NCI-H1930 (cell line): ENCODE measurements at places on chromosomes 6 and 20.
A peak's percentile ranks its signal among the peaks of the same experiment; 100 is the strongest.

DNA sequence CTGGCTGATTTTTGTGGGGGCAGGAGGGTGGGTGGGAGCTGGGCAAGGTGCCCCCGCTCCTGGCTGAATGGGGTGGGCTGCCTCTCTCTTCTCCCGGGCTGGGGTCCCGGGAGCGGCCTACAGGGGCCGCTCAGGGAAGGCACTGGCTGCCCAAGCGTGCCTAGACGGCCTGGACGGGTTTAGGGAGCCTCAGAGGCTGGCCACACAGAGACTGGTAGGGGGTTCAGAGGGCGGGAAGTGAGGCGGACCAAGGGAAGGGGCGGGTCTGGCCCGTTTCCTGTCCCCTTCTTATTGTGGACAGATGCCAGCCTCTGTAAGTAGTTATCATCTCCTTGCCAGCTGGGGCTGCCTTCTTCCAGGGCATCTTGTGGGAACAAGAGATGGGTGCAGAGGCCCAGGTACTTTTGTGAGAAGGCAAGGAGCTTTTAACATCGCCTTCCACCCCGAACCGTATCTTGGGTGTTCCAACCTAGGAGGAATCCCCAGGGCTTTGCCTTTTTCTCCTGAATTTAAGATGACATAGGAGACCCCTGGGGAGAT, 437 bp downstream of the CD40 start:
- DNase-seq: no peak

DNA sequence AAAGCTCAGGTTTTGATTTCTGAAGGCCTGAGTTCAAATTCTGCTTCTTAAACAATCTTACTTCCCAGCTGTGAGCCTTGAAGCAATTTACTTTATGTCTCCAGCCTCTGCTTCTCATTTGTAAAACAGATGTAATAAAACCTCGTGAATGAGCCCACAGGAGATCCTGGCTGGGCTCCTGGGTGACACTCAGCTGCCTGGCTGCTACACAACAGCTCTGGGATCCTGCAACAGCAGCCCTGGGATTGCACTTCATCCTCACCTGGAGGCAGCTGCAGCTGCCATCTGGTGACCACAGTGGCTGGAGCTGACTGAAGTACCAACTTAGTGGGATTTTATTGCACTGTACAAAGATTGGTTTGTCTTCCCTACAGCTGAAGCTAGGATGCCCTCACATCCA, 98.6 kb downstream of the NDUFAF5 start:
- no peak for DNase-seq

- no peak for DNase-seq
Measured at GRCh38 chr6:43900560-43900915, 130.5 kb downstream of the VEGFA start.

DNA sequence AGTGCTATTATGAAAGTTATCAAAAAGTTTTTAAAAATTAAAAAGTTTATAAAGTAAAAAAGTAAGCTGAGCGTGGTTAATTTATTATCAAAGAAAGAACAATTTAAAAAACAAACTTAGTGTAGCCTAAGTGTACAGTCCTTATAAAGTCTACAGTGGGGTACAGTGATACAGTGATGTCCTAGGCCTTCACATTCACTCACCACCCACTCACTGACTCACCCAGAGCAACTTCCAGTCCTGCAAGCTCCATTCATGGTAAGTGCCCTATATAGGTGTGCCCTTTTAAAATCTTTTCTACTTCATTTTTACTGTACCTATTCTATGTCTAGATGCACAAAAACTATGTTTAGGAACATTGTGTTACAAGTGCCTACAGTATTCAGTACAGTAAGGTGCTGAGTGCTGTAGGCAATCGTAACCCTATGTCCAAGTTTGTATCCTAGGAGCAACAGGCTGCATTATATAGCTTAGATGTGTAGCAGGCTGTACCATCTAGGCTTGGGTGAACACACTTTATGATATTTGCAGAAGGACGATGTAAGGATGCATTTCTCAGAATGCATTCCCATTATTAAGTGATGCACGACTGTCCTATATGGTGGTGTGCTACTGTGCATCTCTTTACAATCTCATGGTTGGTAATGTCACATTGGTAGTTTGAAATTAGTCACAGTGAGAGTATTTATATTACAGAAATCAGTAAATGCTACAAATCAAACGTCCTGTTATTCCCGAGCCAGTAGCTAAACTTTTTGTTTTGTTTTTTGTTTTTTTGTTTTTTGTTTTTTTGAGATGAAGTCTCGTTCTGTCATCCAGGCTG, 158.3 kb downstream of the GMPR start:
- DNase-seq: no peak

GRCh38 chr6:28809947-28810658, 113.7 kb downstream of the TRIM27 start:
- DNase-seq: no peak

DNA sequence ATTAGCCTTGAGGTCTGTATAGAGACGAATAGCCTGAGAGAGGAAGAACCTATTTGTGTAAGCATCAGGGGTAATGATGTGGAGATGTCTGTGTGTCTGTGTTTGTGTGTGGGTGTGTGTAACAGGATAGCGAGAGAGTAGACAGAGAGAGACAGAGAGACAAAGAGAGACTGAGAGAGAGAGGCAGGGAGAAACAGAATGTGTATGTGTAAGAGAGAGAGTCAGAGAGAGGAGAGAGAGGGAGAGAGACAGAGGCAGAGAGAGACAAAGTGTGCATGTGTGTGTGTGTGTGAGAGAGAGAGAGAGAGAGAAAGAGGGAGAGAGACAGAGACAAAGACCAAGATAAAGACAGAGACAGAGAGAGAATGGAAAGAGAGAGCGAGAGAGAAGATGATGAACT, 396.1 kb downstream of the PAX1 start:
- DNase-seq: no peak

DNA sequence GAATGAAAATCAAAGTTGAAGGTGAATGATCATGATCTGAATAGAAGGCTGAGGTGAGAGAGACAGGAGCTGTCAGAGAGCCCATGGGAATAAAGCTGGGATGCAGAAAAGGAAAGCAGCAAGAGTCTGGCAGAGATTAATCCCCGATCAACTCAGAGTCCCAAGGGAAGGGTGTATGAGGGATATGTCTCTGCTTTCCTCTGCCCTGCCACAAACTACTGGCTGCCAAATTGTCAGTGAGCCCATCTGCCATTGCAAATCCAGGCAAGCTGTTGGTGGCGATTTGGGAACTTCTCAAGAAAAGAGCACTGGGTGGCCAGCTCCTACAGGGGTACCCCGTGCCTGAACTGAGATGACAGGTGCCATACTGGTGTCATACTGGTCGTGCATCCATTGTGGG, 705.5 kb upstream of the MAN1A1 start:
- DNase-seq: no peak

DNA sequence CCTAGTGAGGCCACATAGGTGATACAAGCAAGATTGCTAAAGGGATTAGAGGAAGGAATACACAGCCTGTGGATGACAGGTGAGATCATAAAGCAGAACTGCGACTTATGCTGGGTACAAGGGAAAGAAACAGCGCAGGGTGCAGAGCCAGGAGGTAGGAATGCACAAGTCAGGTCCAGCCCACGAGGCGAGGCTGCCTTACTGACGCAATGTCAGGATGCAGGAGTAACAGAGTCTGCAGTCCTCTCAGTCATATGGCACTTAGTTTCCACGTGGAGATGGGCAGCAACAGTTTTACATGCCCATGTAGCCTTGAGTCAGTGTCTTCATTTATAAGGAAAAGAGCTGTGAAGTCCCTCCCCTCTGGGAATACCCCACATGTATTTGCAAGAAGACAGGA, 210.9 kb downstream of the SYNE1 start:
- no peak for DNase-seq

DNA sequence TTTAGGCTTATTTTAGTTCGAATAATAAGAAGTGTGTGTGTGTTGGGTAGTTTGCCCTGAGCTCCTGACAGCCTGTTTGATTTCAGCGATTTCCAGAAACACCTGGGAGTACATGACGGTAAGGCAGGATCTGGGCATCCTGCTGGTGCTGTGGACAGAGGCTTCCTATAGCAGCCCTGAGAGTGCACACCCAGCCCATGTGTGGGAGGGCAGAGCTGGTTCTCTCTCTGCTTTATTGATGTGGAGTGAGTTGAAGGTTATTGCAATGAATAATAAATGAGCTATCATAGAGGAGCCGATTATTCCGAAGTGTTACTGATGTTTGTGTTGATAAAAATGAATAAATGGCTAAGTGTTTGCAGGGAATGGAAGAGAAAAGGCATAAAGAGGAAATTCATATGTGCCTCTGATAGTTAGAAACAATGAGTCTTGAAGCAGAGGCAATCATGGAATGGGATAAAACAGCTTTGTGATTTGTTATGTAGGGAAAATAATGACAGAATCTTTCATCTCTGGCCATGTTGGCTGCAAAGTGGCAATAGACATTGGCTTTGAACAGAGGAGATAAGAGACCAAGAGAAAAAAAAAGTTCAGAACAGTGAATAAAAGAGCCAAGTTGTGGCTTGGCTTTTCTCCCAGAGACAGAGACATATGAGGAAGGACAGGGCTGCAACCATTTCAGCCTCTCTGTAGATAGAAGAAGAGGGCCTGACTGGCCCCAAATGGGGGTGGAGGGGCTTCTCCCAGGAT, 166.2 kb upstream of the CHD6 start:
- DNase-seq: no peak

DNA sequence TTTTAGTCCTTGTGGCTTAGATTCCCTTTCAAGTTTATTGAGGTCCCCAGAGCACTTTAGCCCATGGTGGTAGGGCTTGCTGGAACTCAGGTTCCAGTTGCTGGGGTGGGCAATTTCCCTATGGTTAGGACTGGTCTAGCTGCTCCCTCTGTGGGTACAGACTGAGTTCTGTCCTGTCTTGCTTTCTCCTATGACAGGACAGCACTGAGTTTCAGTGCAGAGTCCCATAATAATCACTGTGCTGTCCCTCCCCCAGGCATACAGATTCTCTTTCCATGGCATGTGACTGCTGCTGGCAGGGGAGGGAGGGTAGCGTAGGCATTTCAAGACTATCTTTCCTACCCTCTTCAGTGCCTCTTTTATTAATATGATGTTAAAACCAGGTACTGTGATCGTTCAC, 17.1 kb upstream of the ERVFRD-1 start:
- no peak for DNase-seq

DNA sequence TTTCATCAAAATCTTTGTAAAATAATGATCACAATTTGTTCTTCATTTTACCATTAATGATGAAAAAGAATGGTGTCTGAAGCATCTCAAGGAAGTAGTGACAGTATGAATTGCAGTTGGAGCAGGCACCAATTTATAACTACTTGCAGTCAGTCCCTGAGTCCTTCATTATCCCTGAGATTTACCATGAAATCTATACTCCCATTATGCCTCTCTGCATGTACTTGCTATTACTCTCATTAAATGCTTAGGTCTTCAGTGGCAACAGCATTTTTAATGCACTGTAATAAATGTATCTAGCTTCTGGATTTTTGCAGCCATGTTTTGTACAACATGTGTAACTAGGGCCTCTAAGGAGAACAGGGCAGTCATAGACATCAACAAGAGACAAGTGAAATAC, 708.8 kb downstream of the EYS start:
- no peak for DNase-seq

DNA sequence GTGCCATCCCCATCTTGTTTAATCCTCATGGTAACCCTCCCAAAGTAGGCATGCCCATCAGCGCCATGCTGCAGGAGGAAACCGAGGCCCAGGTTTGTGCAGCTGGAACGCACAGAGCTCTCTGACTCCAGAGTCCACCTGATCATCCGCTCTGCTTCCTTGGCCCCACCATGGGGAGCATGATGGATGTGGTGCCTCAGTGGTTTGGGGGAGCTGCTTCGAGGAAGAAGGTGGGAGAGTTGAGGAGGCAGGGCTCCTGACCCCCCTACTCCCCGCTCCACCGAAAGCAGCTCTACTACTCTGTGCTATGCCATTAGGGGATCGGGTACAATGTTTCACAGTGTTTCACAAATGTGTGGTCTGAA, 52.2 kb downstream of the TGM2 start:
- DNase-seq: no peak

DNA sequence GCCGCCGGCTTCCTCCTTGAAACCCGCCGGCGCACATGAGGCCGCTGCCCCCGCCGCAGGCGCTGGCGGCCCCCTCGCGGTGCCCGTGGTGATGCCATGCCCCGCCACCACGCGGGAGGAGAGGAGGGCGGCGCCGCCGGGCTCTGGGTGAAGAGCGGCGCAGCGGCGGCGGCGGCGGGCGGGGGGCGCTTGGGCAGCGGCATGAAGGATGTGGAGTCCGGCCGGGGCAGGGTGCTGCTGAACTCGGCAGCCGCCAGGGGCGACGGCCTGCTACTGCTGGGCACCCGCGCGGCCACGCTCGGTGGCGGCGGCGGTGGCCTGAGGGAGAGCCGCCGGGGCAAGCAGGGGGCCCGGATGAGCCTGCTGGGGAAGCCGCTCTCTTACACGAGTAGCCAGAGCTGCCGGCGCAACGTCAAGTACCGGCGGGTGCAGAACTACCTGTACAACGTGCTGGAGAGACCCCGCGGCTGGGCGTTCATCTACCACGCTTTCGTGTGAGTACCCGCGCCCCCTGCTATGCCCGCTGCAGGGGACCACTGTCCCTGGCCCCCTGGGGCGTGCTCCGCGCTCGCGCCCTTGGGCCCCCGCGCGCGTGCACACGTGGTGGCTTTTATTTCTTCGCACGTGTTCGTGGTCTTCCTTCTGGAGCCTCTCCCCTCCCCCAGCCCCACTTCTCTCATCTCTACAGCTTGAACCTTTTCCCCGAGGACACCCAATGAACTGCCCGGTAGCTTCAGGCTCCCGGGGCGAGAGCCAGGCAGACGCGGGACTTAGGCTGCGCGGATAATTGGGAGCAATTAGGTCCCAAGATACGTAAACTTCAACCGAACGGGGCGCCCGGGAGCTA, 453 bp downstream of the KCNQ5 start:
- DNase-seq: peak; percentile 64

GRCh38 chr6:124987999-124988591, 25.9 kb downstream of the RNF217 start:
- DNase-seq: no peak

GRCh38 chr6:108844135-108844534, 4.1 kb upstream of the ARMC2 start:
- DNase-seq: no peak

DNA sequence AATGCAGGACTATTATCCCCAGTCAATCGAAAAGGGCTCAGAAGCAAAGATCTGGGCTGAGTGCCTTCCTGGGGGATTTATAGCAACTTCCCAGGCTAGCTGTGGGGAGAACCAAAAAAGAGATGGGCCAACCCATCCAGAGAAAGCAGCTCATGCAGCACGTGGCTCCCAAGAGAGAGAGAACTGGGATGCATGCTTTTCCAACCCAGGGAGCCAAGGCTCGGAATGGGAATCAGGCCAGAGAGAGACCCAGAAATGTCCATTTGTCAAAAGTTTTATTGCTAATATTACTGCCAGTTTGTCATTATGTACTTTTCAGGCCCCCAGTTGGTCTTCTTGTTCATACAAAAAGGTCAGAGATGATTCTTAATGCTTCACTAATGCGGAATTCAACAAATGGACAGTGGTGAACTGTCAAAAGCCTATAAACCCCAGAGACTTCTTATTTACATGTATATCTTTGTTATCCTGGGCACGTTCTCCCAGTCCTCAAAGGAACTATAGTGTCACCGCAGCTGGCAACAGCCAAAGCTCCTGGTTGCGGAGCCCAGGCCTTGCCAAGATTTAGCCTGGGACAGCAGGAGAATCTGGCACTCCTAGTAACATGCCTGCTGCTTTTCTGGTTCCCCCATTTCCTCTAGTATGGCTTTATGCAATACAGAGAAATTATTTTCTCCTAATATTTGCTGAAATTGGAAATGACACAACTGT, 139.1 kb upstream of the POU3F2 start:
- DNase-seq: no peak

GRCh38 chr6:106180208-106180607, 94.1 kb downstream of the PRDM1 start:
- no peak for DNase-seq
